ENCODE measurements at places on chromosomes 16 and 17.

DNA sequence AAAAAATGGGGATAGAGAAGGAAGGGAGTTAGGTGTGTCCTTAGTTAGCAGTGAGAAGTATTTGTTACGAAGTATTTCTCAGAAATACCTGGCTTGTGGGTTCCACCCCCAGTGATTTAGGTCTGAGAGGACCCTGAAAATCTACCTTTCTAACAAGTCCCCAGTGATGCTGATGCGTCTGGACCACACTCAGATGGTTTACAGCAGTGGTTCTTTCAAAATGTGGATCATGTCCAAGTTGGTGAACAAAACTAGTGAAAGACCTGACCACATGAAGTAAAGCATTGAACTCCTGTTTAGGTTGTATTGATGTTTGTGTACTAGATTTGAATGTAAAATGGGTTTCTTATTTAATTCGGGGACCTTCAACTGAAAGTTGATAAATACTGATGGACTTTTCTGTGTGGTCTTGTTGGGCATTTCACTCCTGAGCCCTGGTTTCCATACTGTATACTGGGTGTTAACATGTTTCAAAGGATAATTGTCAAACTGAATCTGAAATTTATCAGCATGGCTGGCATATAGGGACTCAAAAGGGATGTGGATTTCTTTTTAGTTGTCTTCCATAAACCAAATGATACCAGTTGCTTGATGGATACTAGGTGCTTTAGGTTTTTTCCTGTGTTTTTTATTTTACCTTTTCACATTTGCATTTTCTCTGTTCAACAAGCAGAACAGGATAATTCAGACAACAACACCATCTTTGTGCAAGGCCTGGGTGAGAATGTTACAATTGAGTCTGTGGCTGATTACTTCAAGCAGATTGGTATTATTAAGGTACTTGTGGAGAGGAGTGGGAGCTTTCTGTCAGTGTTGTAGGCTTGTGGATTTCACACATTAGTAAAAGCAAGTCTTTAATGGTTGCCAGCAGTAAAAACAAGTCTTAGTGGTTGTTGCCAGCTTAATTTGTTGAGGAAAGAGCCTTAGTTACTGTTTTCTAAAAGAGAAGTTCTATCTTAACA, 8.8 kb downstream of the FUS start:
- DNase-seq, result no peak

DNA sequence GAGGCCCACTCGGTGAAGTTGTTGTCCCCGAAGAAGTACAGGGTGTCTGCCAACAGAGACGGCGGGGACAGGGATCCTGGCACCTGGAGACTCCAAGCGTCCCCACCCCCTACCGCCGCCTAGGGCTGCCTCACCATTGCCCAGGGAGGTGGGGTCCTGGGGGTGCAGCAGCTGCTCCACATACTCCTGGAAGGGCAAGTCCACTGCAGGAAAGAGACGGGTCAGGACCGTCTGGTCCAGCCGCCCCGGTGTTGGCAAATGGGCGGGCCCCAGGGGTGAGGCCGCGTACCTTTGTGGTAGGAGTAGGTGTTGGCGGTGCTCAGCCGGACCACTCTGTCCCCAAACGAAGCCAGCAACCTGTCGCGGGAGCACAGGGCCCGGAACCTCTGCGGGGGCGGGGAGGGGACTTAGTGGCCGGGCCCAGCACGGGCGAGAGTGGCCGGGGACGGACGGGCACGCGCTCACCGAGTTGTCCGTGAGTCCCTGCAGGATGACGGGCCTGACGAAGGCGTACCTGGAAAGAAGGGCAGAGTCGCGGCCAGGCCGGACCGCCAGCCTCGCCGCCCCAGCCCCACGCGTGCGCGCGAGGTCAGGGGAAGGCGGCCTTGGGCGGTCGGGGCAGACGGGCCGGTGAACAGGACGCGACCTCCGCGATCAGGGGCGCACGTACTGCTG, 601 bp downstream of the JMJD8 start:
- no peak for DNase-seq

DNA sequence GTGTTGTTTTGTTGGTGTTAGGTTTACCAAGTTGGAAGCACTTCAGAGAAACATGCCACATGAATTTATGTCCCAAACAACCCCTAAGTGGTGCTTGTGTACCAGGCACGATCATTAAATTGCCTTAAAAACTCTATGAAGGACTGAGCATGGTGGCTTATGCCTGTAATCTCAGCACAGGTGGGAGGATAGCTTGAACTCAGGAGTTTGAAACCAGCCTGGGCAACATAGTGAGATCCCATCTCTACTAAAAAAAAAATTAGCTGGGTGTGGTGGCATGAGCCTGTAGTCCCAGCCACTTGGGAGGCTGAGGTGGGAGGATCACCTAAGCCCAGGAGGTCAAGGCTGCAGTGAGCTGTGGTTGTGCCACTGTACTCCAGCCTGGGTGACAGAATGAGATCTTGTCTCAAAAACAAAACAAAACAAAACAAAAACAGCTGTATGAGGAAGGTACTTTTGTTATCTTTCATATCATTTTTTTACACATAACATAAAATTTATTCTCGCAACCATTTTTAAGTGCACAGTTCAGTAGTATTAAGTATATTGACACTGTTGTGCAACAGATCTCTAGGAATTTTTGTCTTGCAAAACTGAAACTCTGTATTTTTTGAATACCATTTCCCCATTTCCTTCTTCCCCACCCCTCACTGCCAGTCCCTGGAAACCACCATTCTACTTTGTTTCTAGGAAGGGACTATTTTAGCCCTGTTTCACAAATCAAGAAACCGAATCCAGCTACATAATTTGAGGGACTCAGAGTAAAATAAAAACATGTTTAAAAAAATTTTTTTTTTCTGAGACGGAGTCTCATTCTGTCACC, 14.3 kb upstream of the RBBP6 start:
- DNase-seq, result no peak

DNA sequence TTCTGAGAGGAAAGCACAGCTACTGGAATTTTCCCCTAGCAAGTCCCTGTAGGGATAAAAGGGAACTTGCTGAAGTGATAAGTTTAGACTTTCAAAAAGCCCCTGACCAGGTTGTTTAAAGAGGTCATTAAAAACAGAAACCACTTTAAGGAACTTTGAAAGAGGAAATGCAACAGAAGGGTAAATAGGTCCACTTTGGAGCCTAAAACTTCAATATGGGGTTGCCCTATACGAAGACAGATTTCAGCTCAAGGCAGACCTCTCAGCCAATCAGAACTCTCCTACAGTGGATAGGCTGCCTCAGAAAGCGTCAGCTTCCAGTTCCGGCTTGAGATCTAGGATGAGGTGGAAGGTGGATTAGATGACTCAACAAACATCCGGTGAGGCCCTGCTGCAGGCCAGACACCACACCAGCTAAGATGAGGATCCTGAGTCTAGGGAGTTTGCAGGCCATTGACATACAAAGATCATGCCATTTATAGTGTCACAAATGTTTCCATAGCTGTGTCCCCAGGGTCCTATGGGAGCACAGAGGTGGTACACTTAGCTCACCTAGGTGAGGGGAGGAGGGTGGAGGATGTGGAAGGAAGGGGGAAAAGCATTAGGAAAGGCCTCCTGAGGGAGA, 7.9 kb upstream of the MFSD6L start:
- no peak for DNase-seq

DNA sequence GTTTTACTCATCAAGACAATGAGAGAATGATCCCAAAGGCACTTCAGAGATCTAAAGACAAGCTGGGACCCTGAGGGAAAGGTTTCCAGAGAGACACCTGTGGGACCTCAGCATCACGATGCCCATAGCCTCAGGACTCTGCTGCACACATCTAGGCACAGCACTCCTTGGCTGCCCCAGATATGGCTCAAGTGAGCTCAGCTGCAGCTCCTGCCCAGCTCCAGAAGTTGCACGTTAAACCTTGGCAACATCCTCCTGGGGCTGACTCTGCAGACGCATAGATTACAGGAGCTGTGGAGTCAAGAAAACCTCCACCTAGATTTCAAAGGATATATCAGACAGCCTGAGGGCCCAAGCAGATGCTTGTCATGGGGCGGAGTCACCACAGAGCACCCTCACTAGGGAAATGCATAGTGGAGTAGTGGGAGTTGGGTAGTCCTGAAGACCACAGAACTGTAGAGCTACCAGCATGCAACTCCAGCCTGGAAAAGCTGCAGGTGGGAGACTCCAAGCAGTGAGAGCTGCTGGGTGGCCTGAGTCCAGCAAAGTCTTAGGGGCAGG, 582.0 kb downstream of the CDH11 start:
- DNase-seq, result no peak

DNA sequence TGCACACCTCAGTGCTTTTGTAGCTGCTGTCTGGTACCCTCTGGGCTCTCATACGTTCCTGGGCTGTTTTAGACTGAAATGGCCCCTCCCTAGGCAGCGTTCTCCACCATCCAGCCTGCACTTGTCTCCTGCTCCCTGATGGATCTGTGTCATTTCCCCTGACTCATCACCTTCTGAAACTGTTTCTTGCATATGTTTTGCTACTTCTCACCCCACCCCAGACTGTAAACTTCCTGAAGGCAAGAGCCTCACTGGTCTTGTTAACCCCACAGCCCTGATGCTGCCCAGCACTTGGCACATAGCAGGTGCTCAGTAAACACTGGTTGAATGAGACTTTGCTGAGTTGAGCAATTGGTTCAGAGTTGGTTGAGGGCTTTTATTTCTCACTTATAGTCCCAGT, 78.7 kb downstream of the CRISPLD2 start:
- no peak for DNase-seq
